ENCODE measurements at places on chromosomes 7 and 10.
A peak's percentile ranks its signal among the peaks of the same experiment; 100 is the strongest.

- DNase-seq: no peak
Measured at GRCh38 chr7:66815951-66816350, 75.4 kb downstream of the RABGEF1 start.

- DNase-seq: no peak
Measured at GRCh38 chr7:41247143-41247865, 455.6 kb downstream of the INHBA start.

- peak; percentile 38 for DNase-seq
Measured at GRCh38 chr10:42769673-42770072, 12.9 kb upstream of the BMS1 start.

DNA sequence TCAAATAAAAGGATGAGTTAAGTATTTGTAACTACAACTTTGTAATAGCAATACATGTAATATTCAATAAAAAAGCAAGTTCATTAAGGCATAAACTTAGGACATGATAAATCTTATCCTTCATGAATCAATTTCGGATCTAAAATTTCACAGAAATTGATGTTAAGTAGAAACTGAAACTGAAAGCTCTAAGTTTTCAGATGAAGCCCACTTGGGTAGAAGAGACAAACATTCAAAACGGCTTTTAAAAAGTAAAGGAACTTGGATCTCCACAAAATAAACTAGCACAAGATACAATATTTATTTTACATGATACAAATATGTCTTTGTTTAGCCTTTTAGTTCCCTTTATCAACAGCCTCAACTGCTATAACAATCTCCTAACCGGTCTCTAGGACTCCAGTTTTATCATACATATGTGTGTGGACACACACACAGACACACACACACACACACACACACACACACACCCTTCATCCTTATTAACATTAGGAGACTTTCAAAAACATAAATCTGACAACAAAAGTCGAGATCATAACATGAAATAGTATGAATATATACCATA lies 83.7 kb downstream of the USP6NL start:
- DNase-seq: no peak

- DNase-seq: no peak
Measured at GRCh38 chr7:80225361-80225760, 90.7 kb downstream of the GNAI1 start.

GRCh38 chr7:107304063-107304462 lies 135.3 kb downstream of the HBP1 start:
- DNase-seq: no peak

DNA sequence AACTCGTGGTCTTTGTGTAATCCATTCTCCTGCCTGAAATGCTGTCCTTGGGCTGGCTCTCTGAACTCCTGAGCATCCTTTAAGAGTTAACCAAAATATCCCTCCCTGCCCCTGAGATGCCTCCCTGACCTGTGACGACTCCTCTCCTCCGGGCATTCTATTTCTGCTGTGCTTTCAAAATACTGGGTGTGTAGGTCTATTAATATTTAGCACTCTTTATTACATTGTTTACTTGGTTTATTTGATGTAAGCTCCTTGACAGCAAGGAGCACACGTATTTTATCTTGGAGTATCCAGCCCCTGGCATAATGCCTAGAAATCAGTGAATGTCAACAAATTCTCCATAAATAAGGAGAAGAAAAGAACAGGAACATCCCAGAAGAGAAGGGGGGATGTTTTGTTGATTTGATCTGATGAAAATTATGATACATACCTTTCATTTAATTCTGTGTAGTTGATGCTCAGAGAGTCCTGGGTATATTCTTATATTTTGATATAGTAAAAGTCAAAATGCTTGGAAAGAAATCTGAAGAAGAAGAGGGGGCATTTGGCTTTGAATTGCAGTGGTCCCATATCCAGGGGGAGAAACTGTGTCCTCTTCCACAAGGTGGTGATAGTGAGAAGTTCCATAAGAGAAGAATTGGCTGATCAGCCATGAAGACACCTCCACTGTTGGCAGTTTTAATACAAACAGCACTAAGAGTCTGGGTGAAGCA lies 107.7 kb upstream of the MPP7 start:
- DNase-seq: no peak

- DNase-seq: peak; percentile 17
Measured at GRCh38 chr7:7944619-7945282, 23.8 kb upstream of the GLCCI1 start.

DNA sequence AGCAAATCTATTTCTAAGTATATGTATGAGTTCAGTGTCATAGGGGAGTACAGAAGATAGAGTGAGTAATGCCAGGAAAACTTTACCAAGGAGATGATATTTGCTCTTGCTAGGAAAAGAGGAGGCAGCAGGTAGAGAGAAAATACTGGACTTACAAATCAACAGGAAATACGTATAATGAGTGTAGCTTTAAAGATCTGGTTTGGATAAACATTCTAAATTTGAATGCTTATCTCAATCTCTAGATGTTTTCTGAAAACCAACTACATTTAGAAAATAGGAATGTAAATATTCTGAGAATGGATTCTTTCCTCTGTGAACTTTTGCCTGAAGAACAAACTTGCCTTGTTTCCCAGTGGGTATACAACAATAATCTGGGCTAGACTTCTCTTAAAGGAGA lies 46.9 kb upstream of the GNAI1 start:
- DNase-seq: no peak

DNA sequence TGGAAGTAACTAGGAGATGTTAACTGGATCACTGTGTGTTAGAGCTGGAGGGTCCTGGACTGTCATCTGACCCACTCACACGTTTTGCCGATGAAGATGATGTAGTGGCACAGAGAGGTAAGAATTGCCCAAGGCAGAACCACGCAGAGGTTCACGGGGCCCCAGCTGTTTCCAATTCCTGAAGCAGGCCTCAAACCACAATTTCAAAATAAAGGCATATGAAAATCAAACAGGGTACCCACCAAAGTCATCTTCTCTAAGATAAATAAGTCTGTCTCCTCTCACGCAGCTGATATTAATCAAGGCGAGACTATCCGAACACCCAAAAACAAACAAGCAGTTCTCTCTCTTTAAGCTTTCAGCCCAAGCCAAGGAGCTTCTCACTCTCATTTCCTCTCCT lies 113.3 kb upstream of the JCAD start:
- no peak for DNase-seq

- no peak for DNase-seq
Measured at GRCh38 chr7:142134909-142135308, 23.4 kb downstream of the MGAM2 start.

DNA sequence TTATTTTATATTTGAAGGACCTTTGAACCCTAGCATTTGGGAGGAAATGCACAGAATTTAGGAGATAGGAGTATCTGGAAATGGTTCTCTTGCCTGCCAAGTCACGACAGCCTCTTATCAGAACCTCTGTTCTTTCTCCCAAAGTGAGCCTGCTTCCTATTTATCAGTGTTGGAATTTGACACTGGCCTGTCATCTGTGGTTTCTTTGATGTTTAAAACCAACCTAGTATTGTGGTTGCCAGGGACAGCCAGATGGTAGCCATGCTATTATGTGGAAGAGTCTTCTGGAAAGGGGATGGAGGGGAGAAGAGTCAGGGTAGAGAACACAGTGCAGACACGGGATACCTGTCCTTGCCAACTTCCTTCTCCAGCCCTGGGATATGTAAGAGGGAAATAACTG lies 21.1 kb downstream of the ZNF282 start:
- DNase-seq: no peak

DNA sequence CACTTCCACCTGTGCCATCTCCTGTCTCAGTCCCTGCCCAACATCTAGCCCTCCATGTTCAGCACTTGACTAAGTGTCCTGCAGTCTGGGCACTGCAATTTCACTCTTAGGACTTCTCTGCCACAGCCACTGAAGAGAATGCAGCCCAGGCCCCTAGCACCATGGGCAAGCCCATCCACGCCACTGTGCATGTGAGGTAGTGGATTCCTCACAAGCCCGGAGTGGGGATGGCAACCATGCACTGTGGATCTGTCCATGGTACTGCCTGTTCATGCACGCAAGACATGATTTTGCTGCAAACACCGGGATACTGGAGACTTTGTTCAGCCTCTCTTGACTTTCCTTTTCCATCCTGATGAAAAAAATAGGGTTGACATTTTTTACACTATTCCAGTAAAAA lies 12.3 kb downstream of the DDC start:
- no peak for DNase-seq

- DNase-seq: no peak
Measured at GRCh38 chr10:119233821-119234220, 26.4 kb downstream of the GRK5 start.

- DNase-seq: no peak
Measured at GRCh38 chr10:48780341-48780740, 95.7 kb downstream of the WDFY4 start.

GRCh38 chr10:102868911-102869257 lies 386 bp upstream of the AS3MT start:
- DNase-seq: no peak

DNA sequence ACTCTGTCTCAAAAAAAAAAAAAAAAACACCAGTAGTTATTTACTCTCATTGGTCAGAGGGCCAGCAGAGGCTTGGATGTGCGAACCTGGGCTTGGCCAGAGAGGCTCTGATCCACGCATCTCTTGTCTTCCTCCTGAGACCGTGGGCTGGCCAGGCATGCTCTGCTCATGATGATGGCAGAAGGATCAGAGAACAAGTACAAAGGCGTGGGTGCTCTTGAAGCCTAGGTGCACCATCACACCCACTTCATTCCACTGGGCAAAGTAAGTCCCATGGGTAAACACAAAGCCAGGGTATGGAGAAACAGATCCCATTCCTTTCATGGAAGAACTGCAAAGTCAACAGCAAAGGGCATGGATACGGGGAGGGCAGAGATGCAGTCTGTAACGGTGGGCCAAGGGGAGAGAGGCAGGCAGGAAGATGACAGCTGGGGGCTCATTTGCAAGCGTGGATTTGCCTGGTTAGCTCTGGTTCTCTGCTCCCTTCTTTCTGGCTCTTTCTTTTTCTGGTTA lies 128.2 kb upstream of the SDK1 start:
- no peak for DNase-seq

- DNase-seq: no peak
Measured at GRCh38 chr10:116891208-116891607, 41.9 kb downstream of the ENO4 start.

- DNase-seq: no peak
Measured at GRCh38 chr10:133530506-133530905, 3.3 kb downstream of the CYP2E1 start.

DNA sequence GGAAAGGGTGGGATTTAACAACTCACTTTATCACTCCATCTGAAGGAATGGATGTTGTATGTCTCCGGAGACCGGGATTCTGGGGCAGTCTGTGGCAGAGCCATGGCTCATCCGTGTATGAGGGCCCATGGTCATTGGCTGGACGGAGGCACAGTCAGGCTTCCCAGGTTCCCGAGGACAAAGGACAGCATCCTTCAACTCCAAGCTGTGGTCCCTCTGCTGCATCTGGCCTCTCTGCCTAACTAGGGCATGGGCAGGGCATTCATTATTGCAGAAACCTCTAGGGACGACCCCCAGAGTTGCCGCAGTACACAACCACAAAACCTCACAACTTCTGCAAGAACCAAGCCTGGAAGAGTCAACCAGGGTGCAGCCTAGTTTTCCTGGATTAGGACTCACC lies 525.2 kb downstream of the GLRX3 start:
- DNase-seq: no peak

- no peak for DNase-seq
Measured at GRCh38 chr7:85341121-85341520, 154.3 kb upstream of the SEMA3D start.

- no peak for DNase-seq
Measured at GRCh38 chr10:17547060-17547459, 70.1 kb downstream of the HACD1 start.

DNA sequence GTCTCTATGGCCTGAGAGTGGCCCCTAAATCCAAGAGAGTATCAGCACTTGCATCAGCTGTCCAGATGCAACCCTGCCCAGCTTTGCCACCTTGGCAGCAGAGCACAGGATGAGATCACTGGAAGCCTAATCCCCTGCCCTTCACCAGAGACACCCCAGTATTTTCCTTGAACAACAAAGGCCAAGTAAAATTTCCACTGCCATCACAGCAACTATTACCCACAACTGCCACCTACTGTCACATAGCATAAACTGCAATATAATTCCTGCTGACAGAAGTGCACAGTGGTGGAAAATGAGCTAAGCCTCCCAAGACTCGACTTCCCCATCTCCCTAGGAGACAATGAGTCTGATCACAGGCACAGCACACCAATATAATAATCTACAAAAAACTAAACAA lies 462.8 kb upstream of the ZWINT start:
- DNase-seq: peak; percentile 11

DNA sequence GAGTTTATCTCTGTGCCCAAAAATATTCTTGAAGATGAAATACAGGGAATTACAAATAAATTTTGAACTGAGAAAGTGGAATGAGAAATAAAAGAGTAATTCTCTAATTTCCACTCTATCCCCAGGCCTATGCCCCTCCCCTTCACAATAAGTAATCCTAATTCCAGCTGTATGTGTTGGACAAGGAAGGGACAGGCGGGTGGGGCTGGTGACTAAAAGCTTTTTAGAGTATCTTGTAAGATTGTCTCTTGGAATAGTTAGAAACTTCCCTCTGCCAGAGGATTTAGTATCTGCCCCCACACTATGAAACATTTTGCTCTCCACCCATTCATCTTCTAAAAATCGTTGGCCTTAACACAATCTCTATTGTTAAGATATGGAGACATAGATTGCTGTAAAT lies 199.2 kb downstream of the MBL2 start:
- no peak for DNase-seq

GRCh38 chr10:72754275-72755032 lies 62.5 kb downstream of the MCU start:
- DNase-seq: no peak

- no peak for DNase-seq
Measured at GRCh38 chr10:58508316-58508715, 4.4 kb upstream of the BICC1 start.

- no peak for DNase-seq
Measured at GRCh38 chr10:112649006-112649821, 202.2 kb downstream of the VTI1A start.

- DNase-seq: no peak
Measured at GRCh38 chr7:90841759-90842429, 245.8 kb downstream of the CDK14 start.

- DNase-seq: no peak
Measured at GRCh38 chr10:22475651-22476600, 130.6 kb downstream of the SPAG6 start.

DNA sequence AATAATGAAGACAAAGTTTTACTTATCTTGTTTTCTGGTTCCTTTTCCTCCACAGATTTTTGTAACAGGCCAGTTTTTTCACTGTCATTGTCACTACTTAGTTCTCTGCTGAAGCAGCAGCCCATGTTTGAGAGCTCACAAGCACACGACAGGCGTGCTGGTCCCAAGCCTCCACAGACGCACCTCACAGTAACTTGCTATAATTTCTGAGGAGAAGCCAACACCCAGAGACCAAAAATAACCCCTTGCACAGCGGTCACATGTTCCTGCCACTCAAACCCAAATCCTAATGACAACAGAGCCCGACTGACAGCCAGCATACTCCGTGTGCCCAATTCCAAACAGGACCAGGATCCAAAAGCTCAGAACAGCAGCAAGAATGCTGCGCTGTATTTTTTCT lies 58.5 kb downstream of the LARP4B start:
- DNase-seq: no peak

GRCh38 chr10:132397036-132397541 lies at the start of gene PWWP2B:
Gene PWWP2B (plus strand): TSS chr10:132397200. CDS start chr10:132397227, 27 bp downstream.
- no peak for DNase-seq

GRCh38 chr10:127577376-127578258 lies 28.5 kb downstream of the NPS start:
- no peak for DNase-seq

Data from WERI-Rb-1 (cell line).